Activated CD8-positive, alpha-beta memory T cell treated with anti-CD3 and anti-CD28 coated beads for 36 hours (primary cell): ENCODE measurements at places on chromosomes 12 and 14. TPM values are rescaled to one million over a fixed set of nuclear protein-coding genes. Genes with fewer than 3 reads are reported as not detected.

Gene ANO2
- total RNA-seq, result not detected

Gene ARHGEF25
- 1.6 TPM for total RNA-seq

Gene MYH7
- not detected for total RNA-seq

Gene SPIC
- not detected for total RNA-seq

Gene EPYC
- not detected for total RNA-seq

Gene ACADS
- 11.8 TPM for total RNA-seq

Gene SLC24A4
- total RNA-seq, result not detected

Gene NID2
- total RNA-seq, result 0.13 TPM

Gene IAPP
- total RNA-seq, result not detected

Gene OR4E2
- not detected for total RNA-seq

Gene FAM90A1
- total RNA-seq, result 0.15 TPM

Gene RFX4
- not detected for total RNA-seq
